A549 treated with ZK216348 at 1 μM for 4 hours (cell line): ENCODE measurements at places on chromosomes 1 and 21. TPM values are rescaled to one million over a fixed set of nuclear protein-coding genes. Genes with fewer than 3 reads are reported as not detected.

LIN28A gene
- not detected in 5 replicates for total RNA-seq

USH2A gene
- total RNA-seq, result not detected in 5 replicates

SLFNL1 gene
- total RNA-seq, result not detected in 5 replicates

C1orf185 gene
- total RNA-seq, result not detected in 5 replicates

ZSCAN20 gene
- total RNA-seq, result 1.6 to 2.4 TPM (median 1.9 TPM) in 5 replicates

KRTAP12-4 gene
- total RNA-seq, result not detected in 5 replicates

OR2AK2 gene
- total RNA-seq, result not detected in 5 replicates

TAF5L gene
- total RNA-seq, result 18.2 to 24.9 TPM (median 20.8 TPM) in 5 replicates

CC2D1B gene
- total RNA-seq, result 11.2 to 22.3 TPM (median 18.3 TPM) in 5 replicates

LMX1A gene
- not detected in 5 replicates for total RNA-seq

WDR64 gene
- total RNA-seq, result not detected in 5 replicates

ADGRL4 gene
- total RNA-seq, result not detected in 5 replicates

C21orf58 gene
- total RNA-seq, result 3.0 to 5.3 TPM (median 4.6 TPM) in 5 replicates

IER5 gene
- total RNA-seq, result 29.5 to 46.9 TPM (median 45.0 TPM) in 5 replicates

PPIAL4G gene
- total RNA-seq, result not detected in 5 replicates

OR6F1 gene
- not detected in 5 replicates for total RNA-seq

KRTAP24-1 gene
- not detected in 5 replicates for total RNA-seq

CNN3 gene
- total RNA-seq, result 49.5 to 85.0 TPM (median 54.4 TPM) in 5 replicates

LYPLAL1 gene
- 13.6 to 24.3 TPM (median 18.6 TPM) in 5 replicates for total RNA-seq

CHI3L2 gene
- 0.32 to 0.83 TPM (median 0.41 TPM) in 5 replicates for total RNA-seq

MSH4 gene
- 0.11 TPM in 1 of 5 replicates, not detected in the others for total RNA-seq
